Cardiac fibroblast (primary cell): ENCODE measurements at places on chromosomes 16 and 17.
A peak's percentile ranks its signal among the peaks of the same experiment; 100 is the strongest.

DNA sequence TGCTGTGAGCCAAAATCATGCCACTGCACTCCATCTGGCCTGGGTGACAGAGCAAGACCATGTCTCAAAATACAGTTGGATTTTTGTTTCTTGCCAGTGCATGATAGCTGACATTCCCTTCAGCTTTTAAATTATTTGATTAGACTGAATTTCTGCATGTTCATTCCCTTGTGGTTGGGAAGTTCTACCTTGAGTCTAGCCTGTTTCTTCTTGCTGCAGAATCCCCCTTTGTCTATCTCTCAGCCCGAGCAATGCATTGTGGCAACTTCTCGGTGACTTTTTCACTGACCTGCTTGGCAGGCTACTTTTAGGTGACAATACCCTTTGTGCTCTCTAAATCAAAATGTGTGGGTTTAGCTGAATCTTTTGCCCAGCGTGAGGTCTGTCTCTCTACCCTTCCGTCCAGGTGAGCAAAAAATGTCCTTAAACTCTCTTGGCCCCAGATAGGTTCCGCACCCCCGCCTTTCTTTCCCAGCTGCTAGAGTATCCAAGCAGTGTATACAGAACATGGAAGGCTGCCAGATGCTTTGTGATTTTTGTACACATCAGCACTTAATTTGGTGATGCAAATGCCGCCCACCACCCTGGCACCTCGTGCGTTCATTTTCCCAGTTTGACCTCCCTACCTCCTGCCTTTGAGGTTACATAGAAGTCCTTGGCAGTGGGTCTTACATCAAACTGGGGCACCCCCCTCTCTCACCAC is 130.2 kb downstream of the ABCC6 start:
- peak; percentile 76 for DNase-seq

GRCh38 chr17:40124279-40125141 is 2.7 kb downstream of the MSL1 start:
- DNase-seq: peak; percentile 51

GRCh38 chr17:6374761-6375312 is 60.1 kb downstream of the AIPL1 start:
- DNase-seq: peak; percentile 1

GRCh38 chr17:18218756-18219415 is 6.5 kb upstream of the LLGL1 start:
- peak; percentile 37 for DNase-seq

DNA sequence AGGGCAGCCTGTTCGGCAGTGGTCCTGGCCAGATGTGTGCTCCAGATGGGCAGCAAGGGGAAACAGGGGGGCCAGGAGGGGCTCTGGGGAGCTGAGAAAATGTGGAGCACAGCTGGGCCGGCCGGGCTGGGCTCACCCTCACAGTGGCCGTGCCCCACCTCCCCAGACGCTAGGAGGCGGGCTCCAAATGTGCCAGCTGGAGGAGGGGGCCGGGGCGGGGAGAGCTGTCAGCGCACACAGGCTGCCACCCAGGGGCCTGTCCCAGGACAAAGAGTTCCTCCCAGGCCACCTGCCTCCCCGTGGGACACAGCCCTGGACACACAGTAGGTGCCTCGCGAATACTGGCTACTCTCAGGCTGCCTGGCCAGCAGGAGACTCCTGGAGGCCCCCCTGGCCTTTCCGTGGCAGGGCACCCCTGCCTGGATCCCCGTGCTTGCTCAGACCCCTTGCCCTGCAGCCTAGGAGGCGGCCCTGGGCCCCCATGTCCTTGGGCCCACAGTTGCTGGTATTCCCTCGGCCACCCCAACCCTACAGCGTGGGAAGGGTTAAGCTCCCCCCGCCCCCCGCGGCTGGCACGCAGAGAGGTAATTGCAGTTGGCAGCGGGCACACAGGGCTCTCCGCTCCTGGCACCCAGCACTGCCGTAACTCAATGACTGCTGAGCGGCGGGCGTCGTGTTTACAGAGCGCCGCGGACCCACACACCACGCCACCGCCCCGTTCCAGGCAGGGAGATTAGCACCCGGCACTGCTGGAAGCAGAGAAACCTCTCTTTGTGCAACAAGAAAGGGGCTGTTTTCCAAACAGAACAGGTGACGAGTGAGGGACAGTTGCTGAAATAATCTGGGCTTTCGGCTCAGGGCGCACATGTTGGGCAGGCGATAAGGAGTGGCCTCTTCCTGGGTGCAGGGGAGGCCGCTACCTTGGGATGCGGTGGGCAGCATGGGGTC is 32.2 kb downstream of the BAHCC1 start:
- no peak for DNase-seq

GRCh38 chr17:18184143-18185031 is 759 bp downstream of the ALKBH5 start:
- DNase-seq: peak; percentile 31

DNA sequence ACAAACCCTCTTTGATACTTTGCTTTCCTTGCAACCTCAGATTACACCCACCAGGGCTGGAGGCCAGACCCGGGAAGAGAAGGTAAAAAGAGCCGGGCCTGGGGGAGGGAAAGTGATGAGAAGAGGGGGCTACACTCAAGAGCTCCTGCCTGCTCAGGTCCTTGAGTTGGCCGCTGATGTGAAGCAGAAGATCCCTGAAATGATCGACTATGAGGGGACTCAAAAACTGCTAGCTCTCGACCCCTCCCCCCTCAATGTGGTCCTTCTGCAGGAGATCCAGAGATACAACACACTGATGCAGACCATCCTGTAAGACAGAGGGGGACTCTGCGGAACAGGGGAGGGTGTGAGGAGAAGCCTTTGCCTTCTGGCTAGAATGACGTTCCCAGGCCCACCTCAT is 2.8 kb upstream of the KDM6B start:
- no peak for DNase-seq

DNA sequence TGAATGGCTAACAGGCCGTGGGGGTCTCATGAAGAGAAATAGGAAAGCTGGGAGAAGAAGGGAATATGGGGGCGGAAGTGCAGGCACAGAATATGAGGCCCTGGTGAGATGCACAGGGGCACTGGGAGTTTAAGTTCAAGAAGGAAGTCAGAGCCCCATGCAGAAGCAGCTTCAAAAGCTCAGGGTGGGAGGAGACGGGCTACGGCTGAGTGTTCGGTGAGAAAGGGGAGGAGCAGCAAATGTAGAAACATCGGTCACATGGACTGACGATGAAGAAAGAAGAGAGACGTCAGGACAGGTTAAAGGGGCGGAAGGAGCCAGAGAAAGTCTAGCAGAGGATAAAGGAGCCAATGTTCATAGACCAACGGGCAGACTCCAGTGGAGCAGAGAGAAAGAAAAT is 204.5 kb upstream of the ZFHX3 start:
- peak; percentile 3 for DNase-seq

- no peak for DNase-seq
These were observed 18.1 kb upstream of the MTMR4 start for GRCh38 chr17:58532555-58532951.

DNA sequence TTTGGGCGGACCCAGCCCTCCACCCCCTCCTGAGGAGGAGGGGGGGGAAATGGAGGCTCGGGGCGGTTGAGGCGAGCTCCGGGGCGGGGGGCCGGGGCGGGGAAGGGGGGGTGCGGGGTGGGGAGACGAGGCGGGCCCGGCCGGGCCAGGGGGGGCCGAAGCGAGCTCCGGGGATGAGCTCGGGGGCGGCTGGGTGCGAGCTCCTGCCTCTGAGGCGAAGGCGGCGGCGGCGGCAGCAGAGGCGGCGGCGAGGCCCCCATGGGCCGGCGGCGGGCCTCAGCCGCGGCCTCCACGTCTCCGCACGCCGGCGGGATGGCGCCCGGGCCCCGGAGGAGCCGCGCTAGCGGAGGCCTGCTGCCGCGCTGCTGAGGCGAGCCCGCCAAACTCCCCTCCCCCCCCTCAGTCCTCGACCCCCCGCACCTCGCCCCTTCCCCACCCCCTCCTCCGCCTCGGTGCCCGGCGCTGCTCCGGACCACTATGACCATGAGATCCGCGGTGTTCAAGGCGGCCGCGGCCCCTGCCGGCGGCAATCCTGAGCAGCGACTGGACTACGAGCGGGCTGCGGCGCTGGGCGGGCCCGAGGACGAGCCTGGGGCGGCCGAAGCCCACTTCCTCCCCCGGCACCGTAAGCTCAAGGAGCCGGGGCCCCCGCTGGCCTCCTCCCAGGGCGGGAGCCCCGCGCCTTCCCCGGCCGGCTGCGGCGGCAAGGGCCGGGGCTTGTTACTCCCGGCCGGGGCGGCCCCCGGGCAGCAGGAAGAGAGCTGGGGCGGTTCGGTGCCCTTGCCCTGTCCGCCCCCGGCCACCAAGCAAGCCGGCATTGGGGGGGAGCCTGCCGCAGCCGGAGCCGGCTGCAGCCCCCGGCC is 596 bp downstream of the MSL1 start:
- DNase-seq: peak; percentile 61

GRCh38 chr17:61646482-61646881 is 55.5 kb upstream of the NACA2 start:
- DNase-seq: no peak

DNA sequence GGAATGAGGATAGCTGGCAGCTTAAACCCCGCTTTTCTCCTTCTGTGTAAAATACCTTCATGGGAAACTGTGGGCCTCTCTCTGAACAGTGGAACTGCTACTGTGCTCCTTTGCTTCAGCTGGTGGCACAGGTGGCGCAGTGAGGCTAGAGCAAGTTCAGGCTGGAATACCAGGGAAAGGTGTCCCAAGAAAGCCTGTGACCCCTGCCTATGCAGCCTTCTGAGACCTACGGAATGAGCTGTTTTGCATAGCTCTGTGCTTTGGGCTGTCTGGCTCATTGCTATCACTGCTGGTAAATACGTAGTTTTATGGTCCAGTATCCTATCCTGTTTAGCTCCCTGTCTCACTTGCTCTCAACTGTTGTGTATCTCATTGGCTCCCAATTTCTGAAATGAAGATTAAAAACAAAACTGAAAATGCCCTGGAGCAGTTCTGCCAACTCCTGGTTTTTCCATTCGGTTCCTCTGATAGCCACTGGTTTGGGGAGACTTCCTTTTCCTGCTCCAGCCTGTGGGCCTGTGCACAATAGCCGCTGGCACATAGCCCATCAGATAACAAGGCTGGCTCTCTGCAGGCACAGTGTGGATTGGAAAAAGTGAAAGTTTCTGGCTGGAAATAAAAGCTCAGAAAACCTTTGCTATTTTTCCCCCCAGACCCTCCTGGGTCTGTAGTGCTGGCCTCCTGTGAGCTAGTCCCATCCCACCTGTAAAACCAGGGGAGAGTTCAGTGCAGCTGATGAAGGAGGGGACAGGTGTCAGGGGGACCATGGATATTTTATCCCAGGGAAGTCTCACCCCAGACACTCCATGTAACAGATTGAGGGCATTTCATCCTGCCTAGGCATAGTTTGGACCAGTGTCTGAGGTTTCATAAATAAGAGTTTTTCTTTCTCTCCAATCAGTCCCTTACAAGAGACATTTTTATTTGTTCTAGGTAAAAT is 24.0 kb downstream of the LIMD2 start:
- peak; percentile 85 for DNase-seq

GRCh38 chr17:5485270-5486205 is at the start of gene DERL2:
Gene DERL2 (minus strand): TSS chr17:5486178. CDS start chr17:5486161, 17 bp downstream.
- peak; percentile 53 for DNase-seq

GRCh38 chr16:48497932-48498768 is 111.8 kb downstream of the N4BP1 start:
- no peak for DNase-seq

- no peak for DNase-seq
These were observed 15.3 kb upstream of the PSMD7 start for GRCh38 chr16:74281300-74281699.

- no peak for DNase-seq
These were observed 12.6 kb downstream of the ST6GALNAC2 start for GRCh38 chr17:76573096-76573495.

DNA sequence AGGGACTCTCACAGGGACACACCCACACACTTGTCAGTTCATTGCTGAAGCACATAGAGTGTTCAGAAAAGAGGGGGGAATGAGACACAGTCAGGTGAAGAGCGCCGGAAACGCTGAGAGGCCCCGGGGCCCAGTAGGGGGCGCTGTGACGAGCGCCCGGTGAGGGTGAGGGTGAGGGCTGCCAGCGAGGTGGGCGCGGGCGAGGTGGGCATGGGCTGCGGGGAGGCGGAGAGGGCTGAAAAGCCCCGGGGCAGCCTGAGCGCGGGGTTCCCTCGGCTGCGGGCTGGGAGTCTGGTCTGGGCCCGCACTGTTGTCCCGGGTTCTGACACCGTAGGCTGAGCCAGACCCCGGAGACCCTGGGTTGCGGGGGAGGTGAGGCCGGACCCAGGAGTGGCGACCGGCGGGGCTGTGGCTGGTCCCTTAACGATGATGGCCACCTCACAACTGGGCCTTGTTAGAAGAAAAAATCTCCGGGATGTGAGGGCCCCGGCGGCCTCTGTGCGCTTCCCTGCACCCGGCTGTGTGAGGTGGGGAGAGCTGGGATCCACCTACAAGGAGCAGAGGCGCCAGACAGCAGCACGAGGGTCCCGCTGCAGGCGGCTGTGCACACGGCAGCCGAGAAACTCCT is 91.4 kb downstream of the C16orf78 start:
- DNase-seq: no peak

- no peak for DNase-seq
These were observed 269.1 kb downstream of the CDH13 start for GRCh38 chr16:82895843-82896242.

DNA sequence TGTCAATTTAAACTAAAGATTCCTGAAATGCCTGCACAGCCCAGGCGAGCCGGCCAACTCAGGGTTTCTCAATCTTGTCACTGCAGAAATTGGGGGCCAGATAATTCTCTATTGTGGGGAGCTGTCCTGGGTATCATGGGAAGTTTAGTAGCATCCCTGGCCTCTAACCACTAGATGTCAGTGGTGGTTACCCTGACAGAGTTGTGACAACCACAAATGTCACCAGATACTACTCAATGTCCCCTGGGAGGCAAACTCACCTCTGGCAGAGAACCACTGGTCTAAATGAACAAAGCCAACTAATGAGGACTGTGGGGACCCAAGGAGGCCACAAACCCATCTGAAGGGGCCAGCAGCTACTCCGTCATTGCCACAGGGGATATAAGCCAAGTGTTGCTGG is 90.9 kb downstream of the MYH11 start:
- peak; percentile 42 for DNase-seq

- no peak for DNase-seq
These were observed 14.7 kb downstream of the ABCA3 start for GRCh38 chr16:2325791-2326190.

DNA sequence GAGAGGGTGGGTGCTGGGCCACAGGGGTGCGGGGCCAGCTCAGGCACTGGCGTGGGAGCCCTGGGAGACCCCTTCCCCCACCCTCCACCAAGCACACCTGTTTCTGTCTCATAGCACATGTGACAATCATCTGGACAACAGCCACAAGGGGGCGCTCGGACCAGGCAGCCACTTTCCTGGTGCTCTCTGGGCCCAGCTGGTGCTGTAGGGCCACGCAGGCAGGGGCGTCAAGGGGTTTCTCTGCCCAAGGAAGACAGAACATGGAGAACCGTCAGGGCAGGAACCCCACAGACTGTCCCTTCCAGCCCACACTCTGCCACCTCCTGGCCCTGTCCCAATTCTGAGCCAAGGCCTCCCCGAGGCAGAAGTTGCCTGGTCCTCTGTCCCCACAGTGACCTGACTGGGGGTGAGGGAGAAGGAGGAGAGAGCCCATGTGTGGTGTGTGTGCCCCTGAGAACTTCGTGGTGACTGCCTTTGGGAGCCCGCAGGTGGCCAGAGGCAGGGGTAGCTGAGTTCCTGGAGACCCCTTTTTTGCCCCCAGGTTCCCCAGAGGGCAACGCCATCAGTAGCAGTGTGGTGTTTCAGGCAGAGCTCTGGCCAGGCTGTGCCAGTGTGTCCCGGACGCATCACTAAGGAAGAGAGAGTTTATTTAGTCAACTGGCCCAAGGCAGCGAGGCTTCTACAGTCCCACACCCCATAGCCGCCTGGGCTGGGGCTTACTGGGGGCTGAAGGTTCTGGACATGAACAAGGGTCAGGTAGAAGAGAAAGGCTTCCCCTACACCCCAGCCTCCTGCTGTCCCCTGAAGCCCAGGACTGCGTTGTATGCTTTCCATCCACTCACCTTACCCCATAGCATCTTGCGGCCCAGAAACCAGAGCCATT is 3.1 kb upstream of the SETD6 start:
- DNase-seq: peak; percentile 71
